ENCODE measurements at places on chromosomes 2 and 18.

GRCh38 chr2:118085173-118086023 is 2.9 kb upstream of the INSIG2 start:
- no peak for DNase-seq

- DNase-seq = no peak
Measured at GRCh38 chr2:127638361-127639110, 7.4 kb upstream of the GPR17 start.

GRCh38 chr2:226300196-226300886 is 499.3 kb downstream of the IRS1 start:
- no peak for DNase-seq

DNA sequence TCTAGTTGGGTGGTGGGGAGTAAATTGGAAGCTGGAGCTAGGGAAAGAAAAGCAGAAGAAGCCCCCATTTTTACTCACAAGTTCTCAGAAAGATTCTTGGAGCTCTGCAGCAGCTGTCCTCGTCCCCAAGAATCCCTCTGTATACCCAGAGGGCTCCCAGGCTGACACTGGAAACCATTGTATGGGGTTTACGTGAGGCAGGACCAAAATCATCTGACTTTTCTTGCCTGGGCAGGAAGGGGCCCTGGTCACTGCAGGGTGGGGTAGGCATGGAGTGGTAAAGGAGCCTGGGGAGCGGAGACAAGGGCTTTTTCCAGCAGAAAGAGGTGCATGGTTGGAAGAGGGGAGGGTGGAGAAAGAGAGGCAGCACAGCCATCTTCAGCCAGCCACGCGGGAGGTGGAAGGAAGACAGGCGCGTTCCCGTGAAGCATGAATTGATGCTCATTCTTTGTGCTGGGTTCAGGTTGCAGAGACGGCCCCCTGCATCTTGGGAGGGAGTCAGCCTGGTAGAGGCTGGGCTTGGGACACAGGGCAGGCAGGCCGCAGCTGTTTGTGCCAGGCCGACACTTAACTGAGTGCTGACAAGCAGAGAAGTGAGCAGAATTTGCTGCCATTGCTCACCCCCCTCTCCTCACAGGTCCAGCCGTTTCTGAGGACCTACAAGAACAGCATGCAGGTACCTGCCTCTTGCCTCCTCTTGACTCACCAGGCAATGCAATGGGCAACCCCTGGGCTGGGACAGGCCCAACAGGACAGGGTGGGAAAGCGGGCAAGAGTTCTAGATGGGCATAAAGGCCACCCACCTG is 94.8 kb downstream of the PLB1 start:
- no peak for DNase-seq

DNA sequence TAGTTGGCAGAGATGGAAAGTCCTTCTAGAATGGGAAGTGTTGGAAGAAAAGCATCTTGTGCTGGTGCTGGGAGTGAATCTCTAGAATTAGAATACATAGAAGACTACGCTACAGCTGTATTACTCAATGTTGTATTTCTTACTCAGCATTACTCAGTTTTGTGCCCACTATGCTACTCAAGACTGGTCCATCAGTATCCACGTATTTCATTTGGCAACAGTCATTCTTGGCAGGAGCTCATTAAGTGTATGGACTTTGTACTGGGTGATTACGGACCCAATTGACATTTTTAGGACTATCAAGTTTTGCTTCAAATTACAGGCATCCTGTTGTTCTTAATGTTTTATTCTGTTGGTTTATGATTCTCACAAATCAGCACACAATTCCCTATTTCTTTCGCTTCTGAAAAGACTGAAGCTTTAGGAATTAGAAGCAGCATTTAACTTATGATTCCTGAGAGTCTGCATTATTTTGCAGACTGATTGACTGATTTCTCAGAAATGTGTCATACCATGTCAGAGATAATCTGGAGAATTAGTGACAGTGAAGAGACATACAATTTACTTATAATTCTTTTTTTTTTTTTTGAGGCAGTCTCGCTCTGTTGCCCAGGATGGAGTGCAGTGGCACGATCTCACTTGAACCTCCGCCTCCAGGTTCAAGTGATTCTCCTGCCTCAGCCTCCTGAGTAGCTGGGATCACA is 136.9 kb downstream of the MYO3B start:
- DNase-seq = no peak
